Cardiac septum (tissue), 1 donor: ENCODE measurements at places on chromosomes 5 and 9.

DNA sequence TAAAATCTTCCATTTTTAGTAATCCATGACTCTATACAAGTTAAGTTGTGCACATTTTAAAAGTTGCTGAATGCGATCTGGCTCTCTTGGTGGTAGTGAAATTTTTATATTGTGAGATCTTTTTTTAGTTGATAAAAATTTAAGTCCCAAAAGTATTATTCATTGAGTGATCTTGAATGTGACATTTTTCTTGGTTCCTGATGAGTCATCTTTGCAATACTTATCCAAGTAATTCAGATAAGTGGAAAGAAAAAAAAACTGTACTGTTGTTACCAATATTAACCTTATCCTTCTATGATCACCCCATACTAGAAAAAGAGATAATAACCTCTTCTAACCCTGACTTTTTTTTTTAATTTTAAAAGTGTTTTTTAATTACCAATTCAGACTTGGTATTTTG is 601.3 kb downstream of the PSAT1 start:
- DNase-seq: no peak

GRCh38 chr5:119527351-119527750 is 75.1 kb downstream of the HSD17B4 start:
- no peak for DNase-seq

DNA sequence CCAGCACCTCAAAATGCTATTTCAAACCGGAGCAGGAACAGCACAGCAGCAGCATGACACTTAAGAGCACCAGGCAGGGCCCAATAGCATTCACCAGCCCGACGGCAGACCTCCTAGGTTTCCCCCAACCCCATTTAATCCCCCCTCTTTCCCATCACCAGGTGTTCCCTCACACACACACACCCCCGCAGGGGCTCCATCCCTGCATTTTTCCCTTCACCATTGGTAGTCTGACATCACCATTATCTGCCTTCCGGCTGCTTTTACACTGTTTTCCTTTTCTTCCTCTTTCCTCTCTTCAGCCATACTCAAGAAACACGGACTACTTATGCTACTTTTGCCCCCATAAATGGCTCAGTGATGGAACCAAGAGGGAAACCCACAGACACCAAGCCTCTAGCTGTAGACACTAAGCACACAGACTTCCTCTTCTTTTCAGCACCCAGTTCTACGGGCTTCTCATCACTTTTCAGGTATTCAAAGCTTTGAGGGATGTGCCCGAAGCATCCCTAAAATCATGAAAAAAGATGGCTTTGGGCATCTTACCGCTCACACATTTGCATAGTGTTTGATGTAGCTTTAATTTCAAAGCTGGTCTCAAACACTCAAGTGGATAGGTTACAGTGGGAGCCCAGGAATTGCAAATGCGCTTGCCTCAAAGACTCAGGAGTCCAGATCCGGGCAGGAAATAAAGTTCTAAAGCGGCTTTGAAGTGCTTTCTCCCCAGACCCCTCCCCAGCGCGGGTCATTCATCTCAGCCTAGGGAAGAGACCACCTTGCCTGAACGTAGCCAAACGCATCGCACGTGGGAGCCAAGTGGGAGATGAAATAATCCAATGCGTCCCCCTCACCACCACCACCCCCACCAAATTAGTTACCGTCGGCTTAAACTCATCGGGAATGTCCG is 141.5 kb downstream of the TSSK1B start:
- DNase-seq: no peak

DNA sequence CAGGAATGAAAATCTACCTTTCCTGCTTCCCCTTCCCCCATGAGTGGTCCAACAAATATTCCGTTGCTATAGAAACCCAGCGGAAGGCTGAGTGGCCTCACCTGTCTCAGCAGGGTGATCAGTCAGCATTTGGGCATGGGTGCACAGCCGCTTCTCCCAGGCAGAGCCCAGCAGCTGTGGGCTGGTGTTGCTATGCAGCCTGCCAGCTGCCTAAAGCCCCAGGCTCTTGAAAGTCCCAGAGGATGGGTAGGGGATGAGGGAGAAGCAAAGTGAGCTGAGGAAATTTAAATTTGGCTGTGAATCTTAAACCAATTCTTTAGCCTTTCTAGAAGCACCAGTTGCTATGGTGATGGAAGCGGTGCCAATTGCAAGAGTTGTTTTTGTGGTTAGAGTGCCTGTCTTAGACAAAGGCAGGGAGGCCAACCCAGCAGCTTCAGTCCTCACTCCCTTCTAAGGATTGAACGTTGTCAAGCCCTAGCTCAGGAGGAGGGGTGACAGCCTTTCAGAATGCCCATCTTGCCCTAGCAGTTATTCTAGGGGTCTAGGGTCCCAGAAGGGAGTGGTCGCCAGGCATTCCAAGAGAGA is 151.5 kb upstream of the PITX1 start:
- DNase-seq: no peak

GRCh38 chr9:136899196-136899595 is 12.9 kb downstream of the TRAF2 start:
- DNase-seq: no peak
